ENCODE measurements at places on chromosomes 4 and X.

GRCh38 chr4:153207567-153207966 lies 3.3 kb downstream of the TRIM2 start:
- DNase-seq: no peak

DNA sequence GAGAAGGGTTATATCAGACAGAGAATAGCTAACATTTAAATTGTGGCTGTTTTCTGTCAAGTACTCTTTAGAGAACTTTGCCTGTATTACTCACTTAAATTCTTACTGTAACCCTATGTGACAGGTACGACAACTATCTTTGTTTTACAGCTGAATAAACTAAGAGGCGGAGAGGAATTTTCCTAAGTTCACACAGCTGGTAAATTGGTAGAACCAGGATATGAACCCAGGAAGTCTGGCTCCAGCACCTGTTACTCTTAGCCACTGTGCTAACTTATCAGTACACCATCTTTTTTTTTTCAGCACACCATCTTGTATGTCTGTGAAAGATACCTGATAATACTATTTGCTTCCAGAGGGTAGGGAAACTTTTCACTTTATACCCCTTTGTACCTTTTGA lies 2.0 kb upstream of the SYP start:
- no peak for DNase-seq

GRCh38 chr4:80989921-80990544 lies 40.5 kb upstream of the BMP3 start:
- peak; percentile 55 for DNase-seq

DNA sequence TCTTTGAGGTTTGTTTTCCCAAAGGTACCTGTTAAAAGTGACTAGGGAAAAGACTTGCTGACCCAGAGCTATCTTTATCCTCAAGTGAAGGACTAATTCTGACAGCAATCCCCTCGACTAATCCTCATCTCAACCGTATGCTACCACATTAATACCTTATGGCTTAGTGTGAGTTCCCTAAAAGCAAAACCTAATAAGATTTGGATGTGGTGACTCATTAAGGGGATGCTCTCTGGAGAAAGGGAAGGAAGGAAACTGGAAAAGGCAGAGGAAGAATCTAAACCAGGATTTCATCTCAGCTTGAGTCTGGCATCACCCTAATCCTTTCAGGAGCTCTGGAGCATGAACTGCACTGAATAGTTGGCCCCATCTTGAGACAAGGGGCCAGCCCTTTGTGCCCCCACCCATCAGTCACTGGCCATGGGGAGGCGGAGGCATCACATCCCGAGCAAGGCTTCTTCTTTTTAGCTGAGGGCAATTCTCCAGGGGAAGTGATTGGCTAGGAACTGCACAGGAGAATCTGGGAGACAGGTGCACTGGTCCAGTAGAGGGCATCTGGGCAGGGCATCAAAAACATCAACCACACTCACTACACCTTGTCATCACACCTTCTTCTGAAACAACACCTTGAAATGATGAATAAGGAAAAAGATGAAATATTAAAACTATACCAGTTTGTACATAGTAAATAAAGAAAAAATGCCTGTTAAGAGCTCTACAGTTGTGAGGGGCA lies 6.9 kb upstream of the BBS7 start:
- DNase-seq: no peak

GRCh38 chrX:40148385-40149285 lies 50.9 kb upstream of the BCOR start:
- DNase-seq: no peak

DNA sequence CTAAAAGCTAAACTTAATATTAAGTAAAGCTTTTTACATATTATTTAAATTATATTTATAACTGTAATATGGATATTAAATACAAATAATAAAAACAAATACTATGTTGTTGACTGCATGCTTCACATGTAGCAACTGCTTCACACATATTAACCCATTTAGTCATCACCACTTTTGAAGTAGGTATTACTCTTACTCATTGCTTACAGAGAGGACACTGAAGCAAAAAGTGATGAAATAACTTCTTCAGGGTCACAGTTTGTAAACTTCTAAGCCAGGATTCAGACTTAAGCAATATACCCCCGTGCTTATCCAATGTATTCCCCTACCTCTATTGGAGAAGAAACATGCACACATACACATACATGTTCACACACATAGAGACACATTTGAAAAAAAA lies 166.6 kb downstream of the DKK2 start:
- DNase-seq: no peak

DNA sequence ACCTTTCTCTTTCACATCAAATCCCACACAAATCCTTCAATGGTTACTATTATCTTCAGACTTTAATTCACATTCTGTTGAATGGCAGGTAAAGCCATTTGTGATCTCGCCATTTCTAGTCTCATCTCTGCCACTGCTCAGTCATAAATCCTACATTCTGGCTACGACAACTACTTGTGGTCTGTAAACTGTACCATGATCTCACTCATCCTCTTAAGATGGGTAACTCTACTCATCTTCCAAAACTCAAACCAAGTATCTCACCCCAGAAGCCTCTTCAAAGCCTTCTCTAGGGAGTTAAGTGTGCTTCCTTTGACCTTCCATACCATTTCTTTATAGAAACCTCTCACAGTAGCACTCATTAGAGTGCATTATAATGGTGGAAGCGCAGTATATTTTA lies 101.8 kb downstream of the NEK1 start:
- no peak for DNase-seq

All from renal cortex interstitium (tissue), 15 donors.